ENCODE measurements at places on chromosomes 1 and 21.

- no peak for DNase-seq
Observed at GRCh38 chr1:182809414-182809957, 19.9 kb downstream of the NPL start.

DNA sequence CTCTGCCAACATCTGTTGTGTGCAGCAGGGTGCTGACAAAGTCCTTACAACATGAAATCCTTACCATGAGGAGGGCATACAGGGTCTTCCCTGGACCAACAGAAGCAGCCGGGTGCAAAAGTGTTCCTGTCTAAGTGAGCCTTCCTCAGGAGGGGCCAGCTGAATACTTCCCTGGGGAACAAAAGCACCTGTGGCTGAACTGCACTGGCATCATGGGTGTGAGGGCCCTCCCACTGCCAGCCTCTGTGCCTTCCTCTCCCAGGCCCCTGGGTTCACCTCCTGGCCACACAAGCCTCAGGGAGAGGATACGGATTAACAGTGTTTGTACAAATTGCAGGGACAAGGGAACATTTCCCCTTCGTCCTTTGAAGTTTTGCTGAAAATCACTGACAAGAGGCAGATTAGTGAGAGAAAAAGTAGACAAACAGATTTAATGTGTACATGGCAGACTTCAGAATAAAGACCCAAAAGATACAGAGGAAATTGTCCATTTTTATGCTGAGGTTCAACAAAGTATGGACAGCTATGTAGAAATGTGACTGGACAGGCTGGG lies 91.0 kb upstream of the PPM1J start:
- DNase-seq: no peak

- no peak for DNase-seq
Observed at GRCh38 chr21:43287795-43288755, 119.3 kb downstream of the CRYAA start.

DNA sequence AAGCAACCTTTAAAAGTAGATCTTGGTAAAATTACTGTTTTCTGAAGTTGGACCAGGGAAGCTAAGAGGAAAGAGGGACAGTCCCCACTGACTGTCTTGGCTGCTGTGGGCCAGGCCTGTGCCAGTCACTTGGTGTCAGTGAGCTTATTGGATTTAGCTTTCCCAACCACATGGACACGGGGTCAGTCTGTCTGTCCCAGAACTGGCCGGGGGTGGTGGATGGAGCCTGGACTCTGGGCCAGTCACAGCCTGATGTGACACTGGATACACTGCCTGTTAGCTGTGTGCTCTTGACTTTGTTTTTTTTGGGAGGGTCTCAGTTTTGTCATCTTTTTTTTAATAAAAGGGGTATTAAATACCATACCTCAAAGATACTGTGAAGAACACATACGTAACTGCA lies 96.7 kb downstream of the GALNT2 start:
- no peak for DNase-seq

DNA sequence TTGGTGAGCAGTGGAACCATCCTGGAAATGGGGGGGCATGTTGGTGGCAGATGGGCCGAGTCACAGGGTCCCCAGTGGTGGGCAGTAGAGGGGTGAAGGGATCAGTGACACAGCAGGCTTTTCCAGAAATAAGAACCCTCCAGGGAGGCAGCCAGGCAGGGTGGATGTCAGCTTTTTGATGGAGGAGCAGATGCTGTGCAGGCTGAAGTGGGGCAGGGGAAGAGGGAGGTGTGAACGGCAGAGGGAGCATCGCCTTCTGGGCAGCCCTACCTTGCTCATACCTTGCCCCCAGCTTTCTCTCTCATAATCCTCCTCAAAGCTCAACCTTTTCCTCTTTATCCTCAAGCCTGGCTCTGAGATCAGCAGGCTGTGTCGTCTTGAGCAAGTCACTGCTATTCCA lies 131.8 kb upstream of the IPO9 start:
- no peak for DNase-seq

- DNase-seq: no peak
Observed at GRCh38 chr1:162019006-162019405, 4.7 kb downstream of the OLFML2B start.

DNA sequence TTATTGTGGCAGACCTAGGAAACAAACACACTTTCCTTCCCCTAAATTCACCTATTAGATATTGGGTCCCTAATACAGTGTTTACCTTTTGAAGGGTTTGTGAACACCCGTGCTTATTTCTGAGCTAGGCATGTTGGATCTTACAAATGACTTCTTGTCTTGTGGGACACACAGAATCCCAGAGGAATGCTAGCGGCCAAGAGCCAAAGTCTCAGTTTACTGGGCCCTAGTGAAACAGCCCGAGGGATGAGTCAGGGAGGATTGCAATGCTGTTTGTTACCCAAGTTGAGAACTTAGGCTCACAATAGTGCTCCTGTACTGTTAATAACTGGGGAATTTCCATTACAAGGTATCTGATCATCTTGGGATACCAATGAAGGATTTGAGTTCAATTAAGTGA lies 100.1 kb upstream of the AKT3 start:
- DNase-seq: no peak

DNA sequence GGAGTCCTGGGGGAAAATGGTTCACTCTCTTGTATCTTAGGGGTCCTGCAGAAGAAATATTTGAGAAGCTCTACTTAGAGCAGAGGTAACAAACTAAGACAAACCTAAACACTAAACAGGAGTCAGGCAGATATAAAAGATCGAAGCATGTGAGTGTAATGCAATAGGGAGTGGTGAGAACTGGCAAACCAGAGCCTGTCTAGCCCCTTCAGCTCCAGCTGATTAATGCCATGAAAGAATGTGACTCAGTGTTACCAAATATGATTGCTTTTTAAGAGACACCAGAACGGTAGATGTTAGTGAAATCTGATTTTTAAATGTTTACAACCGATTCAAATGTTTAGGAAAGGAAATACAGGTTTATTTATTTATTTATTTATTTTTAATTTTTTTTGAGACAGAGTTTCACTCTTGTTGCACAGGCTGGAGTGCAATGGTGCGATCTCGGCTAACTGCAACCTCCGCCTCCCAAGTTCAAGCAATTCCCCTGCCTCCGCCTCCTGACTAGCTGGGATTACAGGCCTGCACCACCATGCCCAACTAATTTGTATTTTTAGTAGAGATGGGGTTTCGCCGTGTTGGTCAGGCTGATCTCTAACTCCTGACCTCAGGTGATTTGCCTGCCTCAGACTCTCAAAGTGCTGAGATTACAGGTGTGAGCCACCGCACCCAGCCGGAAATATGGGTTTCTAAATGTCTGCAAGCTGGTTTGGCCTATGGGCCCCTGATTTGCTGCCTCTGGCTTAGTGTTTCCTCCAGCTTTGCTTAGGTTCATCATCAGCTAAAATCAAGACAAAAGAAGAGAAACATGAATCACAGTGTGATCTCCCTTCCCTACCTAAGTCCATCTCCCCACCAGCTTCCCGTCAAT lies 12.2 kb downstream of the TXNIP start:
- DNase-seq: no peak

DNA sequence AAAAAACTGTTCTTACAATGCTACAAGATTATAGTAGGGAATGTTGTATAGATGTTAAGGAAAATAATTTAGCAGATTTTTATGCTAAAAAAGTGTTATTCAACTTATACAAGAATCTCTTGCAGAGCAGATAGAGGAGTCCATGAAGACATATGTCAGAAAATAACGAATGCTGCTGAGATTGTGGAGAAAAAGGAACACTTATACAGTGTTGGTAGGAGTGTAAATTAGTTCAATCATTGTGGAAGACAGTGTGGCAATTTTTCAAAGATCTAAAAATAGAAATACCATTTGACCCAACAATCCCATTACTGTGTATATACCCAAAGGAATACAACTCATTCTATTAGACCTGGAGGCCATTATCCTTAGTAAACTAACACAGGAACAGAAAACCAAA lies 286.2 kb upstream of the OLFM3 start:
- DNase-seq: no peak

- DNase-seq: no peak
Observed at GRCh38 chr1:171300401-171300800, 13.6 kb upstream of the FMO4 start.

DNA sequence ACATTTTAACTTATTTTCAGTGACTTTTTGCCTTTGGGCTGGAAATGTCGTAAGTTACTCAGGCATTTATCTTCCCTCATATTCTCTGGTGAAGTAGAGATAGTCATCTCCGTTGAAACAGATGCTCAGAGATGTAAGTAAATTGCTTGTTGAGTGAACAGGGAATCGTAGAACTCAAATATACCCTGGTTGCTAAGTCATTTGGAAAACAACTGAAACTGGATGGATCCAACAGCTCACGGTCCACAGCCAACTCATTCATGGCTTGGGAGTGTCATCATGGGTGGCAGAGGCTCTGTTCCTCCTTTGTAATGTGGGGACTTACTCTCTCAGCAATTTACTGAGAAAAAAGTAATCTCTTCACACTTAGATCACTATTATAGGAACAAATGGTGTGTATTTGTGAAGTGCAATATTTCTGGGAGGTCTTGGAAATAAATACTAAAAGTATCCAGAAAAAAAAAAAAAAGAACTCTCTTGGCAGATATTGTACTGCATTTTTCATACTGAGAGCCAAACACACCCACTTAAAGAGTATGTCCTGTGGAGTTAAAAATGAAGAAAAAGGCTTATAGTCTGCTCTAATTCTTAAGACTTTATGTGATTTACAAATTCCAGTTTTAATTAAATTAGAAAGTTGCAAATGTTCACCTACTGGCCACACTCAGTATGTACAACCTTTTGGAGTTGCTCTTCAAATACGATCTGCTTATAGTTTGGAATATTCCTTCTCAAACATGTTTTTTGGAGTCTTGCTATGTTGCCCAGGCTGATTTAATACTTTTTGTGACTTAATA lies 107.4 kb downstream of the LEPR start:
- no peak for DNase-seq

- no peak for DNase-seq
Observed at GRCh38 chr1:204479387-204480136, 15.0 kb downstream of the PIK3C2B start.

DNA sequence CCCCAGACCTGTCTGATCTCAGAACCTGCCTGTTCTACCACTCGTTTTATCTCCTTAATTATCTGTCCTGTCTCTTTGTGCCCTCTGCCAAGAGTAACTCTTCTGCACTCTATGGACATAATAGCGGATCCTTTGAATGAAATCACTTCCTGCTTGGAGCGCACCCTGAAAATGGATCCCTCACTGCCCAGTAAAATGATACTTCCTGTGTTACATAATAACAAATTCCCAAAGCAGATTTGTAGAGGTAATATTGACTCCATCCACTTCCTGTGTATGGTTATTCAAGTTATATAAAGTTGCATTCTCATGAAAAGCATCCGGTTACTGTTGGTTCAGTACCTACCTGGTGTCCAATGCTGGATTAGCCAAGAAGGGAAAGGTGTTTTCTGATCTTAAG lies 246.0 kb downstream of the TRABD2B start:
- no peak for DNase-seq

GRCh38 chr1:211738691-211739301 lies 63.4 kb upstream of the NEK2 start:
- DNase-seq: no peak

DNA sequence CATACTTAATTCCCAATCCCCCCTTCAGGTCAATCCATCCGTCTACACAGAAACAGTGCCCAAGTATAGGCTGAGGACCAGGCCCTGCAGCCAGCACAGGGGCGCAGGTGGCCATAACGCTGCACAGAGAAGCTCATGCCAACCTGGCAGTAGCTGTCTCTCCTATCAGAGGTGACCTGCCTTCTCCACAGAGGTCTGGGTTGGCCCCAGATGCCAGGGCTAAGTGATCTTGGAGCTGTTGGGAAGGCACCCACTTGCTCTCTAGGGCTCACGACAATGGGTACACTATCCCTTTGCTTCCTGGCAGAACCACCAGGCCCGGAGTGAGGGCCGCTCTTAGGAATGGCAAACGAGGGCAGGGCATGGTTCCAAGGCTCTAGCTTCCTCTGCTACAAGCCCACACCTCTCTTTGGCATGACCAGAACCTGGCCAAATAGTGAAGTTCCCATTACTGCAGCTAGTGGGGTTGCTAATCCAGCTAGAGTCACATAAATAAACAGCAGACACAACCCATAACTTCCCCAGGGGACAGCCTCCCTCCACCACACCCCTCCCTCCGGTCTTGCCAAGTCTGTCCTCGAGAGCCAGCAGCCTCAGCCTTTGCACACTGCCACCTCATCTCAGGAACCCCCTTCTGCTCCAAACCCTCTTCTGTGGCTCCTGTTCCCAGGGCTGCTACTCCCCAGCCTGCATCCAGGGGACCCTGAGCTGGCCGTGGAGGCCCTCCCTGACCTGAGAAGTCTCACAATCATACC lies 113.0 kb downstream of the GLIS1 start:
- DNase-seq: no peak

DNA sequence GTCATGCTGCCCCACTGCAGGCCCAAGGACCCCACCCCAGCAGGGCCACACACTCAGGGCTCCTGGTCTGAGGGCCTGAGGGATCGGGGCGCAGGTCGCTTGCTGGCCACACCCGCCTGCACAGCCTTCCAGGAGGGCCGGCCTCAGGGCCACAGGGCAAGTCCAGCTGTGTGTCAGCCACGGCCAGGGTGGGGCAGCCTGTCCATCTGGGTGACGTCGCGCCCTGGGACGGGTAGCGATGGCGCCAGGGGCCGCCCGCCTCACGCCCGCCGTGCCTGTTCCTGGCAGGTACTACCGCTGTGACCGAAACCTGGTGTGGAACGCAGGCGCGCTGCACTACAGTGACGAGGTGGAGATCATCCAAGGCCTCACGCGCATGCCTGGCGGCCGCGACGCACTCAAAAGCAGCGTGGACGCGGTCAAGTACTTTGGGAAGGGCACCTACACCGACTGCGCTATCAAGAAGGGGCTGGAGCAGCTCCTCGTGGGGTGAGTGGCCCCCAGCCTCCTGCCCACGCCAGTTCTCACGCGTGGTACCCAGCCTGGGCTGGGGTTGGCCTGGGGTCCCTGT lies 2.5 kb downstream of the COL6A1 start:
- no peak for DNase-seq

DNA sequence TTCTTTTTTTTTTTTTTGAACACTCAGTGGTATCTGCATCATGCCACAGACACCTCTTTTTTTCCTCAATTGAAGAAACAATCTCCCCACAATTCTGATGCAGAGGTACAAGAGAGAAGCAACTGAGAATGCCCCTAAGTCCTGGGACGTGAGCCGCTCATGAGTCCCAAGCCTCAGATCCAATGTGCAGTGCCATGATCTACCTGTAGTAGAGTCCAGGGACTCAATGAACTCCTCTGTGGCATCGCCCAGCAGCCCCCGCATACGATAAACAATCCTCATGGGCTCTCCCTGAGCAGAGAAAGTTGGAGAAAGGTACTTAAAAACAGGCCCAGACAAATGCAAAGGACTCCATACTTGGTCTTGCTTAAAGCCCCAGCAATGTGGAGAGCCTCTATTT lies 113.1 kb downstream of the UBR4 start:
- no peak for DNase-seq

GRCh38 chr1:21931171-21932093 lies 5.7 kb downstream of the HSPG2 start:
- DNase-seq: no peak

GRCh38 chr1:110336300-110337039 lies 2.7 kb upstream of the RBM15 start:
- no peak for DNase-seq

Measured in T-helper 17 cell (primary cell).